ENCODE measurements at places on chromosomes 2 and 18.

- no peak for DNase-seq
Observed at GRCh38 chr2:41395692-41396091, 652.1 kb upstream of the PKDCC start.

- DNase-seq, result no peak
Observed at GRCh38 chr18:75464356-75464755, 36.9 kb upstream of the SMIM21 start.

GRCh38 chr2:24749069-24749691 lies 44.0 kb downstream of the PTRHD1 start:
- DNase-seq, result no peak

DNA sequence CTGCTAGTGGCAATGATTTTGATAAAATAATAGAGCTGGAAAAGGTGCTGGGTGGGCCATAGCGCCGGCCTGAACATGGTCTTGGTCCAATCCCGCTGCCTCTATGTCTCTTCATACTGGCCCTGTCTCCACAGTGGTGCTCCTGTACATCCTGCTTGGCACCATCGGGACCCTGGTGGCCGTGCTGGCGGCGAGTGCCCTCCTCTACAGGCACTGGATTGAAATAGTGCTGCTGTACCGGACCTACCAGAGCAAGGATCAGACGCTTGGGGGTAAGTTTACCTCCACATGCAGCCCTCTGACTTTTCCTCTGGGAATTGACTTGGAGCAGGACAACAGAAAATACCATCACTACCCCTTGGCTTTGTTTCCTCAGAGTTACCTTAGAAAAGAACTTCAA lies 24.0 kb downstream of the IL18RAP start:
- DNase-seq, result no peak

- DNase-seq, result no peak
Observed at GRCh38 chr2:205681401-205682238, 681 bp upstream of the NRP2 start.

- DNase-seq, result no peak
Observed at GRCh38 chr2:18891600-18892345, 302.4 kb upstream of the NT5C1B start.

GRCh38 chr2:101736861-101737291 lies 39.4 kb downstream of the MAP4K4 start:
- no peak for DNase-seq

DNA sequence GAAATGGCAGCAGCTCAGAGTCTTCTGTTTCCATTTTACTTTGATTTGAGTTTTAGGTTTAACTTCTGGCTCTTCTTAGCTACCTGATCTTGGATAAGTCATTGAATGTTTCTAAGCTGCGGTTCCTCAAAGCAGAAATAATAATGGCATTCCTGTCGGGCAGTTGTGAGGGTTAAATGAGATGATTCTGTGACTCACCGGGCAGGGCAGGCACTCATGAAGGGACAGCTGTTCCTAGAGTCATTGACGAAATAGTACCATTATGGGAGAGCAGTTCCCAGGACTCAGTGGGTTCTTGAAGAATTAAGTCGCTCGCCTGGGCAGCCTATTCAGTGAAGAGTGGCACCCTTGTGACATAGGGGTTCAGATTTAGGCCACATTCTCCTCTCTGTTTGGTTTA lies 10.3 kb downstream of the TRIB2 start:
- no peak for DNase-seq

GRCh38 chr2:13542061-13542460 lies 825.3 kb downstream of the TRIB2 start:
- DNase-seq, result no peak

- DNase-seq, result no peak
Observed at GRCh38 chr2:152319822-152320570, 15.0 kb upstream of the FMNL2 start.
